ENCODE measurements at places on chromosomes 7 and 10.

DNA sequence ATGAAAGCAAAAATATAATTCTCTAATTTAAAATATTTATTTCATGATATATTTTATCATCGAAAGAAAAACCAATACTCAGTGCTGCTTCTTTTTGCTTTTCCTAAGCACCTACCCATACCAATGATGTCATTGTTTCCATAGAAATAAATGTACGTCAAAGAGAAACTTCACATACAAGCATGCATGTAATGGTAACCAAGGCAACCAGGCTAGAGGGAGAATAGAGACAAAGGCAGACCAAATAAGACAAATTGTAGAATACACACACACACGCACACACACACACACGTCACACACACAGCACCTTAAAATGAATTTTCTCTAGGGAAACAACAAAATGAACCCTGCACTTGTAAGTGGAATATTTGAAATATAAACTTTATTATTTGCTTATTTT lies 75.5 kb downstream of the MACC1 start:
- DNase-seq: no peak

GRCh38 chr7:46452561-46453135 lies 531.6 kb upstream of the IGFBP3 start:
- DNase-seq: no peak

DNA sequence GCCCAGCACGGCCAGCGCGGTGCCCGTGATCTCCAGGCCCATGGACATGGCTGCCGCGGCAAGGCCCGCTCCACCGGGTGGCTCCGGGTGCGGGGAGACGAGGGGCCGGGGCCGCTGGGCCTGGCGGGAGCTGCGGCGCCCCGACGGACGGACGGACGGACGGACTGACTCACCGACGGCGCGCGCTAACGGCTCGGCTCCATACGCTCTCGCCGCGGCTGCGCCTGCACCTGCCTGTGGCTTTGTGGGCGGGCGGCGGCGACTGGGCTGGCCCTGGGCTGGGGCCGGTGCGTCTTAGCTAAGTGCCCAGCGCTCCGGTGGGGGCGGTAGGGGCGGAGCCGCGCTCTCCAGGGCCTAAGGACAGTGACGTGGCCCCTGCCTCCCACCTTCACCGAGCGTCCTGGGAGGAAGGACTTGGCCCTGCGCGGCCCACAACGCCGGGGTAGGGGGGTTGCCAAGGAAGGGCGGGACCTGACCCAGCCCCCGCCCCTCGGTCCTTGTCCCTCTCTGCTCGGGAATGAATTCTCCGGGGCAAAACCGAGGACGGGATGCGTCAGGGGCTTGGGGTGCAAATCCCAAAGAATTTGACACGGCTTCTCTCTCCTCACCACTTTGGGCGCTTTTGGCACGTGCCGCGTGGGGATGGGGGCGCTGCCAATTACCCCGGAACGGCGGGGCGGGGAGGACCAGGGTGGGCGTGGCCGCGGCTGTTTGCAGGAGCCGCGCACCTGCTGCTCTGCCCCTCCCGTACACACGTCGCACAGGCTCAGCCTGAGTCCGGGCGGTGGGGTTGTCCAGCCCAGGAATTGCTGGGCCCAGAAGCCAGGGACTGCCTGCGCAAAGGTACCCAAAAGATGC lies at the start of gene CLDN3:
CLDN3 (minus strand) TSS at position 269 of the 858 bp plus-strand sequence; CDS start at position 48, 221 bp downstream.
- DNase-seq: no peak

DNA sequence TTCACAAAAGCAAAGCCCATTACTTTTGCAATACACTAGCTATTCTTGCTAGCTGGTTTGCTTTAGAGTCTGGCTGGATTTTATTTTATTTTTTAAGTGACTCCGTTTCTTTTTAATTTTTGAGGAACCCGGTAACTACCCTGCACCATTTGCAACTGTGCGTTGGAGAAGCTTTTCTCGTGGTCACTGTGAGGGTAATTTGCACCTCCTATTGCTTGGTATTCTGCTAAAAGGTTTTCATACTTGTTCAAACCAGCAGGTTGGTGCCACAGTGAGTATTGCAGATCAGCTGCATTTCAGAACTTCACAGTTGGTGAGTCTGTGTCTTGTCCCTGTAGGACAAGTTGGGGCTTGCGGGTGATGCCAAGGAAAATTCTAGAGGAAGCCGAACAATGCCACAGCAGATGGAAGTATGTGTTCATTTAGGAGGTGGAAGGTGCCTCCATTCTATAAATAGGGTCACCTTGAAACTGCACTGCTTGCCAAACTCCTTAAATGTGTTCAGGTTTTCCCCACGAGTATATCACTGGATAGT lies 3.9 kb upstream of the NMT2 start:
- DNase-seq: no peak

DNA sequence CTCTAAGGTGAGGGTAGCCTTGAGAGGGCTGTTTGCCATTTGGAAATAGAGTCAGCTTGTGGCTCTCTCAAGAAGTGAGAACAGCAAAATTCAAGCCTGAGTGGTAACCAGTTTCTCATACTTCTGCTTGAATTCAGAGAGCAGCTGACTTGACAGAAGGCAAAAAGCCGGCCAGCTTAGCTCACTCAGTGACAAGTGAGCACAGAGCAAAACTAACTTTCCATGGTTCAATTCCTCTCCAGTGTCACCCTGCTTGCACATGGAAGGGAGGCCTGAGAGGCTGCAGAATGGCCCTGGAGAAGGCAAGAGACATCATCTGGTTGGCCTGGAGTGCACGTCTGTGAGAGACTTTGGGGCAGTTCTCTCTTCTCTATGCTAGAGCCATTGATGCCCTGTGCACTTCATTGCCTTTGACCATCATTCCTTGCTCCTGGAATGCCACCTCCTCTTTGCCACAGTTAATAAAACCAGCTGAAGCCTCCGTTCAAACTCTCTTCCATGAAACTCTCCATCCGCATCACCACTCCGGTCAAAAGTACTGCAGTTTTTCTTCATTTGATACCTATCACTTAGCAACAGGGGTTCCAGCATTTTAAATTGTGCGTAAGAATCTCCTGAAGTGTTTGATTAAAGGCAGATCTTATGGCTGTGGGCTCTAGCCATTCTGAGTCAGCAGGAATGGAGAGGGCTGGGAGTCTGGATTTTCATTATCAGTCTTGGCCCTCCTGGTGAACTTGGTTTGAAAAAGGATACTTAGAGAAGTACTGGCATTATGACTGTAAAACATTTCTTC lies 69.8 kb upstream of the PIK3CG start:
- DNase-seq: no peak

- DNase-seq: no peak
Observed at GRCh38 chr10:76576276-76576962, 1061.2 kb downstream of the KCNMA1 start.

DNA sequence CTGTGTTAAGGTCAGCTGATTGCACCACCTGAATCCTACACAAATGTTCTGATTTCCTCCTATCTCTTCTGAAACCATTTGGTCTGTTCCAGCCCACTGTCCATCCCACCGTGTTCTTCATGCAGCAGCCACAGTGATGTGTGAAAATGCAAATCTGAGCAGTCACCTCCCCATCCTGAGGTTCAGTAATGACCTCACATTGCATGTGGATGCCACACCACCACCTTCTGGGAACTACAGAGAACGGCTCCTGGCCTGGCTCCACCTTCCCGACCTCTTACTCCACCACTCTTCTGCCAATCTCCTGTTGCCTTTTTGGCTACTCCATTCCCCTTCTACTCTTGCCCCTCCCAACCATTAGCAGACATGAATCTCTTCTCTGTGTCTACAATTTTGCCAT lies 244.4 kb downstream of the TNS3 start:
- DNase-seq: no peak

GRCh38 chr10:46548498-46549090 lies 7.9 kb downstream of the GPRIN2 start:
- no peak for DNase-seq

DNA sequence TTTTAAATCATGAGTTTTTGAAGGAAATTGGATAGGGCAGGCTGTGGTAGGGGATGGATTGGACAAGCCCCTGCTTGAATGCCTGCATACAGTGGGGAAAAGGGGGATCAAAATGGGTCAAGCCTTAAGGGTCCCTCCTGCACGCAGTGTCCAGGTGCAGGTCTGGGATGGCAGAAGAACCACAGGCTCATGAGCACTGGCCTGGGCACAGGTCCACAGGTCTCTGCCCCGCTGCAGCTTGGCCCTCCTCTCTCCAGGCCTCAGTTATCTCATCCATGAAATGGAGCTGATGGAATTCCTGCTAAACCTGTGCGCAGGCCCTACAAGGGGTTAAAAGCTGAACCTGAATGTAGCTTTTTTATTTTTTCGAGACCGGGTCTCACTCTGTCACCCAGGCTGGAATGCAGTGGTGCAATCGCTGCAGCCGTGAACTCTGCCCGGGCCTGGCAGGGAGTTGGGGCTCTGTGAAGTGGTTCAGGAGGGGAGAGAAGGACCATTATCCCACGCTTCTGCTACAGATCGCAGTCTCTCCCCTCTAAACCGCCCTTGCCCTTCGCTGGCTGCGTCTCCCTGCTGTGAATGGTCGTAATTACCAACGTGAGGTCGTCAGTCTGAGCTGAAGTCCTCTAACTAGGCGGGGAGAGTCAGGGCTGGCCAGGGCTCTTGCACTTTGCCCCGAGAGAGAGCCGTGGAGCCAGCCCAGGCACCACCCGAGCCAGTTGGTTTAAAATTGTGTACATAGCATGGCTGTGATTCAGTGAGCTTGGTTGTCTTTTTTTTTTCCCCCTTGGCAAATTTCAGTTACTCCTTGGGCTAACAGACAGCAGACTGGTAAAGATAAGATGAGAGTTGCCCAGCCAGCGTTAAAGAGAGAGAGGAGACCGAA lies 77.5 kb upstream of the GTF2I start:
- no peak for DNase-seq

DNA sequence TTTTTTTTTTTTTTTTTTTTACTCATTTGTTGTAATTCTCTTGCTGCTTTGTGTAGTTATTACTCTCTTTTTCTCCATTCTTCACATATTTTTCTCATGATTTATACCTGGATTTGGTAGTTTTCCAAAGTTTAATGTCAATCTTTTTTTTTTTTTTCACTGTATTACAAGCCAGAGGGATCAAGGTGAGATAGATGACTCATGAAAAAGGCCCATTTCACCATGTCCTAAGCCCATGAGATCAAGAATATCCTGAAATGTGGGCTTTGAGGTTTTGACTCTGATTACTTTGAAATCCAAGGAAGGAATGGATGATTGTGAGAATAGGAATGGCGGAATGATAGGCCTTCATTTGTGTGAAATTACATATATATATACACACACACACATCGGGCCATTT lies 31.1 kb downstream of the TAX1BP1 start:
- no peak for DNase-seq

- DNase-seq: no peak
Observed at GRCh38 chr10:131002031-131002861, 309.3 kb downstream of the TCERG1L start.

GRCh38 chr10:110742801-110743200 lies 98.7 kb downstream of the RBM20 start:
- DNase-seq: no peak

GRCh38 chr7:22799633-22800032 lies 23.0 kb downstream of the TOMM7 start:
- no peak for DNase-seq

- DNase-seq: no peak
Observed at GRCh38 chr10:68175949-68176348, 56.0 kb downstream of the ATOH7 start.
